Bronchial smooth muscle cell (primary cell): ENCODE measurements at places on chromosomes 7 and 10. TPM values are rescaled to one million over a fixed set of nuclear protein-coding genes. Genes with fewer than 3 reads are reported as not detected.

POLL gene
- total RNA-seq: 9.1 and 9.8 TPM in 2 replicates

ZNF488 gene
- total RNA-seq: 0.34 TPM in 1 of 2 replicates, not detected in the other

CUX1 gene
- 37.9 and 41.1 TPM in 2 replicates for total RNA-seq

AQP1 gene
- 1.4 and 1.7 TPM in 2 replicates for total RNA-seq

DNMBP gene
- 19.2 and 25.0 TPM in 2 replicates for total RNA-seq

VPS41 gene
- 62.1 and 76.8 TPM in 2 replicates for total RNA-seq

UROS gene
- total RNA-seq: 38.1 and 69.2 TPM in 2 replicates

TAS2R41 gene
- total RNA-seq: not detected in 2 replicates

ARPC1A gene
- 265 and 297 TPM in 2 replicates for total RNA-seq

IGF2BP3 gene
- 21.9 and 52.6 TPM in 2 replicates for total RNA-seq

TRPV5 gene
- total RNA-seq: not detected in 2 replicates

ACSM6 gene
- not detected in 2 replicates for total RNA-seq

RARRES2 gene
- total RNA-seq: 2.4 and 11.5 TPM in 2 replicates

SUGCT gene
- 18.8 and 21.0 TPM in 2 replicates for total RNA-seq

KIN gene
- total RNA-seq: 2.3 and 4.9 TPM in 2 replicates

CLIP2 gene
- total RNA-seq: 59.4 and 62.3 TPM in 2 replicates

LBX1 gene
- under 0.01 TPM in 1 of 2 replicates, not detected in the other for total RNA-seq

NUTM2B gene
- total RNA-seq: 0.16 and 0.52 TPM in 2 replicates

ZNF722 gene
- not detected in 2 replicates for total RNA-seq

IDI1 gene
- total RNA-seq: 35.8 and 67.9 TPM in 2 replicates

ADRA2A gene
- not detected in 2 replicates for total RNA-seq

CNTNAP2 gene
- total RNA-seq: not detected in 2 replicates

CDHR3 gene
- 3.5 and 5.4 TPM in 2 replicates for total RNA-seq

NPVF gene
- not detected in 2 replicates for total RNA-seq

ZMIZ1 gene
- total RNA-seq: 12.5 and 12.6 TPM in 2 replicates

IL6 gene
- 0.94 and 3.3 TPM in 2 replicates for total RNA-seq
